ENCODE measurements at places on chromosomes 5 and 9.

DNA sequence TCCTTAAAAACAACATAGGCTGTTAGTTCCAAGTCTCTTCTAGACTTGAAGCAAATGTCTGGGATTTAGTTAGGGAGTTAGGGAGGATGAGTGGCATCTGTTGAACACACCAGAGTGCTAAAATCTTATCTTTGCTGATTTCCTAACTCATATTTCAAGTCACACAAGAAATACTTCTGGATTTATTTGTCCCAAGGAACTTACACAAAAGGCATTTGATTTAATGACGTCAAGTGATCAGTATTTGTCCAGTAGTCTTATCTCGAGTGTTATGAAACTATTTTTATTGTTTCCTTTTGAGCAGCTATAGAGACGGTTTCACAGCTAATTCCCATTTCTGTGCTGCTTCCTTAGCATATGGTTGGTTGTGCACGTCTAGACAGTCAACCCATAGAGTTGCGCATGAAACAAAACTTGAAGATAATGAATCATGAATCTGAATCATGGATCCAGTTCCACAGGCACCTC is 140.5 kb upstream of the TUT7 start:
- peak; percentile 79 for DNase-seq

DNA sequence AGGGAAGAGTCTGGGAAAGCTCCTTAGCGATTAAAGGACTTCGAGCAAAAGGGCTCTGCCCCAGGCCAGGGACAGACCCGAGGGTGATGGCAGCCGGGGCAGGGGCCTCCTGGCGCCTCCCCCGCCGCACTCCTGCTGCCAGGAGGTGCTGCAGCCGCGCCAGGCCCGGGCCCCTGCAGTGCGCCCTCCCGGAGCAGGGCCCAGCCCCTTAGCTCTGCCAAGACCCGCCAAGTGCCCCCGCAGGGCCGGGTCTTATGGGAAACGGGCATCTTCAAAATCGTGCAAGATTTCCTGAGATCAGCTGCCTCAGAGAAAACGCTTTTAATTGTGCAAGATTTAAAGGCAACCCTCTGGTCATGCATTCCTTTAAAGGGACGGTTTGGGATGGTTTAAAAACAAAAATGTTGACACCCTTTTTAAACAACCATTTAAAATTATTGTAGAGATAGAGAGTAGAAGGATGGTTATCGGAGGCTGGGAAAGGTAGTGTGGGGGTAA is 52.4 kb downstream of the CDC14B start:
- no peak for DNase-seq

DNA sequence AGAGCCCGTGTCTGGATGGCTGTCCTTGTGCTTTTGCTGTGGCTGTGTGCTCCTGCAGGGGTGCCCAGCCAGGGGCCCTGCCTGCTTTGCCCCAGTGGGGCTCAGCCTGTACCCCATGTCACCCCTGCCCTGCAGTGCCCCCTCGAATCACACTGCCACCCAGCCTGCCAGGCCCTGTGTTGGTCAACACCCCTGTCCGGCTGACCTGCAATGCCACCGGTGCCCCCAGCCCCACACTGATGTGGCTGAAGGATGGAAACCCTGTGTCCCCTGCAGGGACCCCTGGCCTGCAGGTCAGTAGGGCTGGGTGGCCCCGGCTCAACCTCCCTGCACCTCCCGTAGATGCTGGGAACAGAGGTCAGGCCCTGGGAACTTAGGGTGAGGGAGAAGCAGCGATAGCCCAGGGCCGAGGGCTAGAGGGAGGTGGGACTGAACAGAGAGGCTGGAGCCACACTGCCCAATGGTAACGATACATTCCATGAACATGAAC is 82.8 kb upstream of the ASS1 start:
- no peak for DNase-seq

- no peak for DNase-seq
Measured at GRCh38 chr5:17477043-17477442, 21.0 kb upstream of the TAF11L2 start.

GRCh38 chr9:128635266-128636023 is 21.2 kb downstream of the DYNC2I2 start:
- peak; percentile 98 for DNase-seq

- DNase-seq, result no peak
Measured at GRCh38 chr9:106350777-106351176, 512.2 kb upstream of the ZNF462 start.

DNA sequence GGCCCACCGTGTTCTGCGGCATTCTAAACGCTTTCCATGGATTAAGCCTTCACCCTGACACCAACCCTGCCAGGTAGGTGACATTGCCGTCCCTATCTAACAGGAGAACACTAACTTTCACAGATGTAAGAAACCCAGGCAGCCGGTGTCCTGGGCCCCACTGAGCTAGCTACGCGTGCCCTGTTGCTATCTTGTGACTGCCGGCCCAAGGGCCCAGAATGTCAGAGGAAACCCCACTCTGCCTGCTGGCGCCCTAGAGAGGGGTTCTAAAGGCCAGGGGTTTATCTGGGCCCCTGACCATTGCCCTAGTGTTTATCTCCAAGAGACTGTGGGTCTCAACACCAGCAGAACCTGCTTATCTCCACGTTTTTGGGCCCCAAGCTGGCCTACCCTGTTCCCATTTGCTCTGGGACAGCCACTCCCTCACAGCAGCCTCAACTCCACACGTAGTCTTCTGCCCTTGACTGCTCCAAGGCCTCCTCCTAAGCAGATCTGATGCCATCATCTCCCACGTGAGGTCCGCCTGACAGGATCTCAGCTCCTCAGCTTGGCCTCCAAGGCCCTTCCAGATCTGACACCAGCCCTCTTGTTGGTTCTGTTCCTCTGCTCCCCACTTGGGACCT is 18.1 kb upstream of the ZBTB34 start:
- no peak for DNase-seq

- peak; percentile 33 for DNase-seq
Measured at GRCh38 chr9:37554318-37554717, 21.9 kb downstream of the FBXO10 start.

- peak; percentile 91 for DNase-seq
Measured at GRCh38 chr9:130866474-130866965, 30.1 kb downstream of the QRFP start.

DNA sequence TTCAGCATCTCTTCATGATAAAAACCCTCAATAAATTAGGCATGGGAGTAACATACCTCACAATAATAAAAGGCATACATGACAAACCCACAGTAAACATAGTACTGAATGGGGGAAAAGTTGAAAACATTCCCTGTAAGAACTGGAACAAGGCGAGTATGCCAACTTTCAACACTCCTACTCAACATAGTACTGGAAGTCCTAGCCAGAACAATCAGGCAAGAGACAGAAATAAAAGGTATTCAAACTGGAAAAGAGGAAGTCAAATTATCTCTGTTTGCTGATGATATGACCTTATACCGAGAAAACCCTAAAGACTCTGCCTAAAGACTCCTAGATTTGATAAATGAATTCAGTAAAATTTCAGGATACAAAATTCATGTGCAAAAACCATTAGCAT is 167.6 kb downstream of the TMEM38B start:
- no peak for DNase-seq

GRCh38 chr9:74497748-74498620 is 849 bp downstream of the RORB start:
- DNase-seq, result peak; percentile 5

GRCh38 chr5:173210877-173211276 is 24.1 kb downstream of the NKX2-5 start:
- DNase-seq, result no peak

- DNase-seq, result no peak
Measured at GRCh38 chr5:133907075-133907474, 61.4 kb downstream of the C5orf15 start.

DNA sequence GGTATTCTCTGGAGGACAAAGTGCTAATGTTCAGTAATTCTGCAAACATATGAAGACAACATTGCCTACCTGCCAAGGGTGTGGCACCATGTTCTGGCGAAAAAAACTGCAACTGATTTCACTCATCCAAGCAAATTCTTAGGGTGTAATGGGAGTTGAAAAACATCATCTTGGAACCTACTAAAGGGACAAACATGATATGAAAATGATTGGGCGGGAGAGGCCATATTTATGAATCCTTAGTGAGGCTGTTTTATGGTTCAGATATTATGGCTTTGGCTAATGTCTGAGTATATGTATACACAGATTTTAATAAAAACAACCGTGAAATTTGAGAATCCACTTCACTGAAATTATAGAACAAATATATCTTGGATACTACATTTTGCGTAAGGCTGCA is 225.7 kb downstream of the ARL15 start:
- DNase-seq, result no peak

GRCh38 chr5:10339058-10339811 is 14.3 kb upstream of the MARCHF6 start:
- no peak for DNase-seq

GRCh38 chr5:1251678-1252580 is 26.7 kb downstream of the SLC6A18 start:
- no peak for DNase-seq

DNA sequence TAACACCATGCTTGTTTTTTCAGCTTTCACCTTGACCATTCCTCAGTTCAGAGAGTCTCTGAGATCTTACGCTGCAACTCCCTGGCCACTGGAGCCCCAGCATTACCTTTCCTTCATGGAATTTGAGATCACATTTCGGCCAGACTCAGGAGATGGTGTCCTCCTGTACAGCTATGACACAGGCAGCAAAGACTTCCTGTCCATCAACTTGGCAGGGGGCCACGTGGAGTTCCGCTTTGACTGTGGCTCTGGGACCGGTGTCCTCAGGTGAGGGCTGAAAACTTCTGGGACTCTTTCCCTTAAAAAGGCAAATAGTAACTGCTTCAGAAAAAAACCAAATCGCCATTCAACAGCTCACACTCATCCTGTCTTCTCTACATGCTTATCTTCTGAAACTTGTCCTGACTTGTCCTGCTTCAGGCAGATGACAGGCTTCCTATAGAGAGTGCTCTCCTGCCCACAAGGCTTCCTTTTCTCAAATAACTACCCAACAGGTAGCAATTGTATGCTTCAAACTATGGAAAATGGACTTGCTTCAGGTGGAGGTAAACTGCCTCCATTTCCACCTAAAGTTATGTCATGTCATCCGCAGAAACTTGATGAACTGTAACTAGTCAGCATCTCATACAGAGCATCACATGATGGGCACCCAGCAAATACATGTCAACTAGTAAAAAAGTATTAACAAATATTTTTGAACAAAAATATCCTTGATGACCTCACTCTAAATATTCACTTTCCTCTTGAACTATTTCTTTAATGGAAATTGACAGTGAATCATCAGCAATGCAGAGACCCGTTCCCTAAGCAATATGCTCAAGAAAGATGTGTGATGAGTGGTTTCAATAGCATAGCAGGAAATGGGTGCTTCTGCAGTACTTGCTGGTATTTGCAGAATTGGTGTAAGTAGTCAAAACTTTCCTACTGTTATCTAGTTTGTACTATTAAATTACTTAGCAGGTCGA is 129.2 kb downstream of the LIFR start:
- peak; percentile 64 for DNase-seq

- no peak for DNase-seq
Measured at GRCh38 chr5:17294639-17295311, 77.3 kb downstream of the BASP1 start.

- DNase-seq, result no peak
Measured at GRCh38 chr5:179296150-179296821, 49.0 kb downstream of the ADAMTS2 start.

GRCh38 chr5:81303563-81303962 is 2.2 kb downstream of the ZCCHC9 start:
- DNase-seq, result peak; percentile 33

GRCh38 chr5:173926359-173926758 is 38.2 kb downstream of the CPEB4 start:
- peak; percentile 71 for DNase-seq

- no peak for DNase-seq
Measured at GRCh38 chr5:52985306-52985705, 3.8 kb upstream of the ITGA2 start.

DNA sequence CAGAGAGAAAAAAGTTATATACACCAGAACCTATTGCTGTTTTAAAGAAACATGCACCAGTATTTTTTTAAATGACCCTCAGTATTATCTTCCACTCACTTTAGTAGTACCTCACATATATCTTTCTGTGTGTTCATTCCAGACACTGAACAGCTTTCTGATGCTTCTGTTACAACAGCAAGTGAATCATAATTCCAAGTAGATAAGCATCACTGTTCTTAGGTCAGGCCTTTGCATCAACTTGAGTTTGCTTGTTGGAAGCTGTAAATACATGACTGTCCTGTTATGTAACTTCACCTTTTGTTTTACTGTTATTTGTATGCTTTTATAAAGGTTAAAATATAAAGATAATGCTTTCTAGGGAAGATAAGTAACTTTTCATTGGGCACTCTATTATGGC is 184.4 kb downstream of the ISL1 start:
- DNase-seq, result no peak

- DNase-seq, result no peak
Measured at GRCh38 chr5:175895686-175896102, 24.3 kb downstream of the CPLX2 start.

DNA sequence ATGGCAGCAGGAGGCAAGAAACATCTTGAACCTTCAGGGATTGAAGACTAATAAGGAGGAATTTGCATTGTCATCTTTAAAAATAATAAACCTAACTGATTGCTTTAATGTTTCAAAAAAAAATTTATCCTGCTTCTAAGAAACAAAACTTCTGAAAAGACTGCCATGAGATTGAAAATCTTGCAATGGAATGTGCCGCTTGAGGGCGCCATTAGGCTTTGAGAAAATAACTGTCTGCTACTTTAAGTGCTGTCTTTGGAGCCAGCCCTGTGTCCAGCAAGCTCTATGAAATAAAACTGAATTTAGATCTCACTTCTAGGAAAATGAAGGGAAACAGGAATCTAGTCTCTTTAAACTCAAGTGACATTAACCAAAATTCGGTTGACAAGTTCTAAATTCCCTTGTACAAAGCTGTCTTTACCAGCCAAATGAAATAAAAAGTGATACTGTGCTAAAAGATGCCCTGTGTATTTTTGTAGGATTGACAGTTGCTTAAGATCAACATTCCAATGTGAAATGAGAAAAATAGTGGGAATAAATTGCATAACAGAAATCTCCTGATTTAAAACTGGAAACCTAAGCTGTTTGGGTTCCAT is 79.4 kb downstream of the ESM1 start:
- DNase-seq, result peak; percentile 70

- DNase-seq, result no peak
Measured at GRCh38 chr5:175113947-175114346, 330.0 kb downstream of the DRD1 start.

DNA sequence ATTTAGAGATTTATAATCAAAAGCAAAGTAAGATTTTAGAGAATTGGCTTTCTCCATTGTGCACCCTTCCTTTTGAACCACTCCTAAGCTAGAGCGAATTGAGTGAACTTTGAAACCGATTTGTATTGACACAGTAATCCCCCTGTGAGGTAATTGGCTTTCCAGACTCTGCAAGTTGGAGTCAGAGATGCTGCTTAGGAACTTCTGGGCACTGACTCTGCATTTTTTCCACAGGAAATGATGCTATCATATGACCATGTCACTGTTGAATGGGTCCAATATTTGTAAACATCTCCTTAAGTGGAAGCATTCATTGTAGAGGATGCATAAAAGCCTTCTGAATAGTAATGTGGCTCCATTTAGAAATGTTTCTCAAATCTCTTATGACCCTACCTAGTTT is 394.4 kb upstream of the ZNF608 start:
- DNase-seq, result peak; percentile 80

DNA sequence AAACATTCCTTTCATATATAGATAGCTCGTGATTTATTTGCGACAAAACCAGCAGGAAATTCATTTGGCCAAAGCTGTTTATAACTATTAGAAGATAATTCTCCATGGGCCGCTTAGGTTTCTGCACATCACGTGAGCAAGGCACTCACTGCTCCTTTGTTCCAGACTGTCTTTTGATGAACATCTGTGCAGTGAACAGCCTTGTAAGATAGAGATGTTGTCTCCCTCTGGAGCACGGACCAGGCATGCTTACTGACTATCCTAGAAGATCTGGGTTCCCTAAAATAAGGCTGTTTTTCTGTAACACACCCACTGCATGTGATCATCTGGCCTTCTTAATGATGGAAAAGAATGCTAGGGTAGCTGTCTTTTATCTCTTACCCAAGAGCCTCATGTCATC is 30.9 kb downstream of the YIPF5 start:
- DNase-seq, result peak; percentile 82

Measured in fibroblast of skin of scalp (primary cell).